ENCODE measurements at places on chromosomes 7 and 10.

GRCh38 chr10:75512203-75512933 is 80.9 kb downstream of the LRMDA start:
- DNase-seq = peak; percentile 47

- no peak for DNase-seq
Observed at GRCh38 chr7:113890331-113891030, 28.3 kb downstream of the PPP1R3A start.

DNA sequence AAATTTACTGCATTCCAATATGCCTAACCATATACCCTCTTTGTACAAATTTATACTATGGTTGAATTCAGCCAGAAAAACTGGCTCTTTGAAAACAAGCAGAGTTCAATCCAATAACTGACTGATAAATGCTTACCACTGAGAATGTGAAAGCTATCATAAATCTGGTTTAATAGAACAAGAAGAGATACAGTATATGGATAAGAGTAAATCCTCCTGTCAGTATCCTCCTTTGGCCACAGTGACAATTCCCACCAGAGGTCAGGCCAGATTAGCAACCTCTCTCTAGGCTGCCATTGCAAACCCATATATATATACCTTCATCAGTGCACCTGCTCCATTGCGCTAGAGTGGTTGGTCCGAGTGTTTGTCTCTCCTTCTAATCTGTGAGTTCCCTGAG is 647.2 kb downstream of the GRM8 start:
- no peak for DNase-seq

DNA sequence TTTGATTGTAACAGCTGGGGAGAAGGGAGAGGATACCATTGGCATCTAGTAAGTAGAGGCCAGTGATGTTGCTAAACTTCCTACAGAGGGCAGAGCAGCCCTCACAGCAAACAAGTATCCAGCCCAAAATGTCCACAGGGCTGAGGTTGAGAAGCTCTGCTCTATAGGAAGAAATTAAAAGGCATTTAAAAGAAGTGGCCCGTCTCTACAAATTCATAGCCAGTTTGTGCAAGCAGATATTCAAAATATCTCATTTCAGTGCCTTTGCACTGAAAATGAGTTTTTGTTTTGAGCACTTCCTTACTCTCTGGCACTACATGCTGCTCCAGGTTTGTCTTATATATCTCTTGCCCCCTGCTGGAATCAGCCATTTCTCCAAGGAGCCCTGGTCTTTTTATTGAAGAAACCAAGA is 330.0 kb downstream of the BBS9 start:
- no peak for DNase-seq

DNA sequence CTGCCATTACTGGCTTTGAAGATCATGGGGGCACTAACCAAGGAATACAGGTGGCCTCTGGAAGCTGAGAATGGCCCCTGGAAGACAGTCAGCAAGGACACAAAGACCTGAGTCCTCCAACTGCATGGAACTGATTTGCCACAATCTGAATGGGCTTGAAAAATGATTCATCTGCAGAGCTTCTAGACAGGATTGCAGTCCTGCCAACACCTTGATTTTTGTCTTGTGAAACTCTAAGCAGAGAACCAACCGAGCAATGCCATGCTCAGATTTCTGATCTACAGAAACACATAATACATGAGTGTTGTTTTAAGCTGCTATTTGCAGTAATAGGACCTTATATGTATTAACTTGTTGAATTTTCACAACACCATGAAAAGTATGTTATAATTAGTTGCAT is 66.1 kb upstream of the SLC13A1 start:
- DNase-seq = no peak

- DNase-seq = no peak
Observed at GRCh38 chr7:134993877-134994456, 7.7 kb downstream of the AGBL3 start.

DNA sequence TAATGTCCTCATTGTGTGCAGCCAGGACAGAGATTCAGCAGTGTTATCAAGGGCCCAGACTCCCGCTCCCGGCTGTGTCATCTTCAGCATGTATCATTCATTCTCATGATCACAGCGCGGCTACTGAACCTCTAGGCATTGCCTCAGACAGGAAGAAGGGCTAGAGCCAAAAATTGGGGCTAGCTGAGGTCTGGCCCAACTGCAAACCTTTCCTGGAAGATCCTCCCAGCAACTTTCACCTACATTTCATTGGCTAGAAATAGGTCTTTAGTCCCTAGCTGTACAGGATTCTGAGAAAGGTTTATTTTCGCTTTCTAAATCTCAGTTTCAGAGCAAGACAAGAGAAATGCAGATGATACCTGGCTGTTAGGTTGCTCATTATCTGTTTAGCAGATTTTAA is 81.9 kb downstream of the CREM start:
- no peak for DNase-seq

DNA sequence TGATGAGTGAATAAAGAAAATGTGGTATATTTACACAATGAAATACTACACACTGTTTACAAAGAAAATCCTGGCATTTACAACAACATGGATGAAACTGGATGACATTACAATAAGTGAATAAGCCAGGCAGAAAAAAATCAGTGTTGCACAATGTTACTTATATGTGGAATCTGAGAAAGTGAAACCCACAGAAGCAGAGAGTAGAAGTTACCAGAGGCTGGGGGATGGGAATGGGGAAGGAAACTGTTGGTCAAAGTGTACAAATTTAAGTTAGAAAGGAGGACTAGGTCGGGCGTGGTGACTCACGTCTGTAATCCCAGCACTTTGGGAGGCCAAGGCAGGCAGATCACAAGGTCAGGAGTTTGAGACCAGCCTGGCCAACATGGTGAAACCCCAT is 538.5 kb upstream of the MKI67 start:
- DNase-seq = no peak

GRCh38 chr10:14953424-14954000 is 384 bp downstream of the DCLRE1C start:
- peak; percentile 76 for DNase-seq

All from lower lobe of right lung (tissue), 2 donors.